ENCODE measurements at places on chromosomes 6 and 20.
A peak's percentile ranks its signal among the peaks of the same experiment; 100 is the strongest.

DNA sequence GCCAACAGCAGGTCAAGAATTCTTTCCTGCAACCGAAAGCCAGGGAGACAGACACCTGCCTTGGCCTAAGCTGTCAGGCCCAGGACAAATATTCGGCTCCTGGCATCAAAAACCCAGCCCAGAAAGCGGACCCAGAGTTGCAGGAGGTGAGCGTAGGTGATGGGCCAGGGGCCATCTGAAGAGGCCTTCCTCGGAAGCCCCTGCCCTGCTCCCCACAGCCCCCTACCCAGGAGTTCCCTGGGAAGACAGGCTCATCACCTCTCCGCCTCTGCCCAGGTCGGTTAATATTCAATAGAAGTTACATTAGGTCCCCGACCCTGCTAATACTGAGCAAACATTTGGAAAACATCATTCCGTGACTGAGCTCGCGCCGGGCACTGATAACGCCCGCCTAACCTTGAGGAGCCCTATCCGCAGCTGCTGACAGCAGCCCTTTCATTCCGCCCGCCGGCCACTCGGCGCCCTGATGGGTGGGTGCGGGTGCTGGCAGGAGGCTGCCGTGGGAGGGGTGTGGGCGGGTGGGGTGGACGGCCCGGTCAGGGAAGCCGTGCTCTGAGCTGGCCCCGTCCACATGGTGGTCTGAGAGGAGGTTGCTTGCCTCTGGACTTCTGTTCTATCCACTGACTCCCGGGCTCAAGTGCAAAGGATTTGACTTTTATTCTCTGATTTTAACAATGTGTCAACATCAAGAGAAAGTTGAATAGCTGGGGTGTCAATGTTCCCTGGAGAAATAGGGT, 55.7 kb downstream of the HNF4A start:
- no peak for DNase-seq

DNA sequence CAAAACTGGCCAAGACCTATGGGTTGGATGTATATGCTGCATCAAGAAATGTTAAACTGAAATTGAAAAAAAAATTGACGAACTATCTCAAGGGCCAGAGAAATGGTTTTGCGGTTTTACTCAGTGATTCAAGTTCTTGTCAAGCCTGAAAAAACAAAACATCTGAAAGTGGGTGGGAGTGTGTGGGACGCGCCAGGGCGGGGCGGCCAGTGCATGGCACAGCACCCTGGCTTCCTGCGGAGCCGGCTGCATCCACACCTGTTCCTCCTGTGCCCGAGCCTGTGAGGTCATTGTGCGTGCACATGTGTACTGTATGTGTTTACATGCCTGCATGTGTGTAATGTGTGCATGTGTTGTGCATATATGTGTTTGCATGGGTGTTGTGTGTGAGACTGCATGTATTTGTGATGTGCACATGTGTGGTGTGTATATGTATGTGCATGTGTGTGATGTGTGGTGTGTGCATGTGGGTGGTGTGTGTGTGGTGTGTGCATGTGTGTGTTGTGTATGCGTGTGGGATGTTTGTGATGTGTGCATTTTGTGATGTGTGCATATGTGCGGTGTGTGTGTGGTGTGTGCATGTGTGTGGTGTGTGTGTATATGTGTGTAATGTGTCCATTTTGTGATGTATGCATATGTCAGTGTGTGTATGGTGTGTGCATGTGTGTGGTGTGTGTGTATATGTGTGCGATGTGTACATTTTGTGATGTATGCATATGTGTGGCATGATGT, 59.8 kb downstream of the CDH4 start:
- DNase-seq: peak; percentile 31

DNA sequence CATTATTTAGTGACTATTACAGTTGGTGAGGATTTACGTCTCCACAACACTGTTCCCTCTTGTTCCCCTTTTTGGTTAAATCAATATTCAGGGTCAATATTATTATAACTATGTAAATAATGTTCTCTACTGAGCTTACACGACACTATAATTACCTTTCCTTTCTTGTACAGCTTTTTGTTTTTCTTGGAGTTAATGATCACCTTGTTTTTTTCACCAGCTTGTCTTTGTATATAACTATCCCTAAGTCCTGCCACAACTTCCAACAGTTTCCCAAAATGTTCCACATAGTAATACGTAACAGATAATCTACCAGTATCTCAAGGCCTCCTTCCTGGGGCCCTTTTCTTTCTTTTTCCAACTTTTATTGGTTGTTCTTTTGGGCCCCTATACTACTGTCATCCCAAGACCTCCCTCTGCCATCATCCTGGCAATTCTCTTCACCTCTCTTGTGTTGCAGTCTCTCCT, 142.0 kb upstream of the SOX4 start:
- no peak for DNase-seq

DNA sequence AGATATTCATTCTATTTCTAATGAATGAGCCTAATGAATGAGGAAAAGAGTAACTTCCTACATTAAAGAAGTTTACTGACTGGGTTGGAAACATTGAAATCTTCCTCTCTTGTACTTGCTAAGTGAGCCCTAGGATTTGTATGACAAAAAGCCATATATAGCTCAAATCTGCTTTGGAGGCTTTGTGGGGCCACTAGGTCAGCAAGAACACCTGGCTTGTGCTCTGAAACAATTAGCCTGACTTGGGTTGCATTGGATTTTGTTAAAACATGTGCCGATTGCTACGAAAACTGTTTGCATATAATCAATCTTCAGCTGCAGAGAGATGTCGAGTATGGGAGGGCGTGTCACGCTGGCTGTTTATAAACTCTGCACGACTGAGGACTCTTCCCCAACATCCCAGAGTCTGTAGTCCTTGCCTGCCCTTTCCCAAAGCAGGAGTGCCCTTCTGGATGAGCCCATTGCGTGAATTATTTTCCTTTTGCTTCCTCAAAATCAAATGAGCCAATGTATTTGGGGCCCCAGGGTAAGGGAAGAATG, 684.8 kb downstream of the DHX35 start:
- no peak for DNase-seq

- DNase-seq: no peak
These were observed 114.5 kb downstream of the RNGTT start for GRCh38 chr6:88848870-88849269.

- no peak for DNase-seq
These were observed 11.4 kb downstream of the SLC35F1 start for GRCh38 chr6:117918454-117918853.

- no peak for DNase-seq
These were observed 174.6 kb downstream of the ADGRG6 start for GRCh38 chr6:142476452-142476851.

DNA sequence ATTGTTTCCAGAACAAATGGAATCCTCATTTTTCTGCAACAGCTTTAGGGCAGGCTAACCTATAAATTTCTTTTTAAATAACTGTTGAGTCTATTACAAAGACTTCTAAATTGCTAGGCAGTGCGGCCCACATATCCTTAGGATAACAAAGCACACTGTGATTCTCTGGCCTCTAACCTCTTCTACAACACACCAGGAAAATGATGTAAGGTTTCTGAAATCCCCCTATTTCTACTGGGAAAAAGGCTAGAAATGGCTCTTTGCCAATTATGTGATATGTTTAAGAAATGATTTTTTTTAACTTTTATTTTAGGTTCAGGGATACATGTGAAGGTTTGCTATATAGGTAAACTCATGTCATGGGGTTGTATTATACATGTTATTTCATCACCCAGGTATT, 17.3 kb upstream of the NT5E start:
- no peak for DNase-seq

DNA sequence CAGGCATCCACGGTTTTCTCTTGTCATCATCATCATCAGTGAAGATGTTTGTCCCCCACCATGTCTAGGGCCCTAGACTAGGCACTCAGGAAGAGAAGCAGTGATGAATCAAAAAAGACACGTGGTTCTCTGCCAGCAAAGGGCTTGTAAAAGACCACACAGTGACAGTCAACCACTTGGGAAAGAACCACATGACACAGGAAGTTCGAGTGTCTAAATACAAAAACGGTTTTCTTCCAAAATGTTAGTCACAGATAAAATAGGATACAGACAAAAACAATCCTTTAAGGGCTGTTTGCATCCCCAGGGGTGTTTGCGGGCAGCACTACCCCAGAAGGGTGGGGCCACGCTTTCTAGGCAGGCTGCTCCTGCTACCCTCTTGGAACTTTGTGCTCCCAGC, 356.8 kb upstream of the AGPAT4 start:
- DNase-seq: no peak
